ENCODE measurements at places on chromosomes 13 and 19.

DNA sequence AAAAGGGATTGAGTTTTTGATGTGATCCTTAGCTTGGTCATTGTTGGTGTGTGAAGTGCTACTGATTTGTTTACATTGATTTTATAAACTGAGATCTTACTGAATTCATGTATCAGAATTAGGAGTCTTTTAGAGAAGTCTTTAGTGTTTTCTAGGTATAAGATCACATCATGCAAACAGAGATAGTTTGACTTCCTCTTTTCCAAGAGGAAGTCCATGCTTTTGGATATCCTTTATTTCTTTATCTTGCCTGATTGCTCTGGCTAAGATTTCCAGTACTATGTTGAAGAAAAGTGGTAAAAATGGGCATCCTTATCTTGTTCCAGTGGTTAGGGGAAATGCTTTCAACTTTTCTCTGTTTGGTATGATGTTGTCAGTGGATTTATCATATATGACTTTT, 561.2 kb upstream of the SLITRK1 start:
- DNase-seq = no peak

- no peak for DNase-seq
Measured at GRCh38 chr13:112060282-112060830, 6.6 kb upstream of the SOX1 start.

- DNase-seq = no peak
Measured at GRCh38 chr13:23510544-23510916, 59.7 kb upstream of the TNFRSF19 start.

DNA sequence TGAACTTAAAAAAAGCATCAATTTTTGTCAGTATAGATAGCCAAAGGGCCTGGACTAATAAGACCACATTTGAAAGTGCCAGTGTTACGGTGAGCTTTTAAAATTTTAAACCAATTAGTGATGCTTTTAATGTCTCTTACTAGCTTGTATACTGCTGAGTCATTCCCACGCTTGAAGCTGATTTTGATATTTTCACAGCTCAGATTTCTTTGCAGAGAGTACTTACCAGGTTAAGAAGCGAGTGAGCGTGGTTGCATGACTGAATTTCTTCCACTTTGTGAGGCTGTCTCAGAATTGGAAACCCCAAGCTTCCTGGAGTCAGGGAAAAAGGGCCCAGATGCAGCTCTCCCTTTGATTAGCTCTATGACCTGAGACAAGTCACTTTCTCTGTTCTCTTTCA, 74.5 kb upstream of the NBEA start:
- no peak for DNase-seq

DNA sequence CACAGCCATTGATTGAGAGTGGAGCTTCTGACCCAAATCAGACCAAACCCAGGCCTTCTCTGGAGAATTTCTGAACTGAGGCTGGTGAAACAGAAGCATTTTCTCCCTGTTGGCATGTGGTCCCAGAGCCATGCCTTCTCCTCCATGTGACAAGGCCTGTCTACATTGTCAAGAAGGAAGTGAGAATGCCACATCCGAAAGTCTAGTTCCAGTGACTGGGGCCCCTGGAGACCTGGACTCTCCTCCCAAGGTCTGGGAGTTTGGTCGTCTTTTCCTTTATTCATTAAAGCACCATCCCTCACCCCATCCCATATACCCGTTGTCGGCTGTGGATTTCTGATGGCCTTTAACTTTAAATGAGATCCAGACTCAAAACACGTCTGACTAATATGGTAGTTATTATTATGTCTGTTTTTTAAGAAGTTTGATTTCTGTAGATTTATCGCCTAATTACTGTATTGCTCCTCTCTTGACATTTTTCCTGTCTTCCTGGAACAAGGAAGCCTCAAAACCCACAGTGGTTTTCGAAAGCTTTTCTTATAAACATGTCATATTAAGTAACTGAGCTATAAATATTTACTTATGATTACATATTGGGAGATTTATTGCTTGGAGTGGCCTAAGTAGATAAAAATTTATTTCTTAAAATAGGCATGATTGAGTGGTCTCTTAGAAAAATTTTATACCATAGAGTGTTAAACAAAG, 128.3 kb upstream of the FRY start:
- DNase-seq = no peak

- DNase-seq = no peak
Measured at GRCh38 chr19:57241176-57241575, 744 bp downstream of the ZNF805 start.

DNA sequence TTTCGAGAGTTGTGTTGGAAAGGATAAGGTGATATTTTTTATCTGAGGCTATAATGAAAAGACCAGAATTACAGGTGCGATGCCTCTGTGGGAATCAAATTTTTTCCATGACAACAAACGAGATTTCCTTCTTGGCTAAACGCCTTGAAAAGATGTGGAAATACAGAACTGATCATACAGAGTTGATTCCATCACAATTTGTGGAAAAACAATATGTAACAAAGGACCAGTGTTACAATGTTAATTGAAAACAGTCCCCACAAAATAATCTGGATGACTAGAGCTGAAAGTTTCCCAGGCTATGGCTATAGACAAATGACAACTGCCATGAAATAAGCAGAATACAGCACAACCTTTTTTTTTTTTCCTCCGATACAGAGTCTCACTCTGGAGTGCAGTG, 628.9 kb downstream of the DIAPH3 start:
- DNase-seq = no peak

GRCh38 chr13:22002893-22003292, 332.0 kb downstream of the FGF9 start:
- DNase-seq = no peak

DNA sequence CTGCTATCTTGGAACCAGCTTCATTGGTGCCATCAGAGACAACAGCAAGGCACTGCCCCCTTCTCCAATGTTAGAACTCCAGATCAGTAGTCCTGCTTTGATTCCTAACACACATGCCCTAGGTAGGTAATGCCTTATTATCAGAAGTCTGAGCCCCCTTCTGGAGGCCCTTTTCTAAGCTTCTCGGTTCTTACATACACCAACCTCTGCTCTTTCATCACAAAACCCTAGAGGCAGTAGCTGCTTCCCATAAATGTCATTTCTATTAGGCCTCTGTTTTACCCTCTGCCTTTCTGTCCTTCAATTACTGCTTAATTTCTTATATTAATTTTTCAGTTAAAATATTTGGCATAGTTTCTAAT, 65.3 kb upstream of the KLHL1 start:
- no peak for DNase-seq

DNA sequence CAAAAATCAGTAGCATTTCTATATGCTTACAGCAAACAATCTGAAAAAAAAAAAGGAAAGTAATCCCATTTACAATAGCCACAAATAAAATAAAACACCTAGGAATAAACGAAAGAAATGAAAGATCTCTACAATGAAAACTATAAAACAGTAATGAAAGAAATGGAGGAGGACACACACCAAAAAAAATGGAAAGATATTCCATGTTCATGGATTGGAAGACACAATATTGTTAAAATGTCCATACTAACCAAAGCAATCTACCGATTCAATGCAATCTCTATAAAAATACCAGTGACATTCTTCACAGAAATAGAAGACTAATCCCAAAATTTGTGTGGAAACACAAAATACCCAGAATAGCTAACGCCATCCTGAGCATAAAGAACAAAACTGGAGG, 4.7 kb downstream of the FCGBP start:
- DNase-seq = no peak

- DNase-seq = no peak
Measured at GRCh38 chr13:79191501-79191900, 214.6 kb downstream of the RBM26 start.

DNA sequence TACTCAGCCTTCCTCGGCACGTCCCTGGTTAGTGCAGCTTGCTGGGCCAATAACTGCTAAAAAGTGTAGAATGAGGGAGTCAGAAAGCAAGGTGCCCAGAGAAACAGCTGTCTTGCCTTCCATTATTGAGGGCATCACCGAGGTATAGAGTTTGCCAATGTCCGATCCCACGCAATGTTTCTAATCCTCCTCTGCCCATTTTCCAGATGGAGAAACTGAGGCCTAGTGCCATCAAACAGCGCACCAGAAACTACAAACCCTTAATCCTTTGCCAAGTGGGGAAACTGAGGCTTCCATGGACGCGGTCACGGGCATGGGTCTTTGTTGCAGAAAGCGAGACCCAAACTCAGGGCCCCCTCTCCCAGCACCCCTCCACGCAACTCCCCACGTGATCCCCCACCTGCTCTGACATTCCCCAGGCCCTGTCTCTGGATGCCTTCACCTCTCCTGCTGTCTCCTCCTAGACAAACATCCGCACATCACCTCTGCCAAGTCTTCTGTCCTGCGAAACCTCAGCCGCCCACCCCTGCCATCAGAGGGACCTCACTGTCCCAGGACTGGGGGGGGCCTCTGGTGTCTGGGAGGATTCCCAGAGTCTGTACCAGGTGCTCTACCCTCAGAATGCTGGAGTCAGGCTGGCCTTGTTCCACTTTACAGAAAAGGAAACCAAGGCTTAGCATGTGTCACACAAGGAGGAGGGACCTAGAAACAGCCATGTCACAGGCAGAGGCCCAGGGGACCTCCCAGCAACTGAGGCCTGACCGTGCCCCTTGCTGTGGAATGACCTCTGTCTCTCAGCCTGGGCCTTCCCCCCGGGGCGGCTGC, 930 bp upstream of the PDE4C start:
- no peak for DNase-seq

DNA sequence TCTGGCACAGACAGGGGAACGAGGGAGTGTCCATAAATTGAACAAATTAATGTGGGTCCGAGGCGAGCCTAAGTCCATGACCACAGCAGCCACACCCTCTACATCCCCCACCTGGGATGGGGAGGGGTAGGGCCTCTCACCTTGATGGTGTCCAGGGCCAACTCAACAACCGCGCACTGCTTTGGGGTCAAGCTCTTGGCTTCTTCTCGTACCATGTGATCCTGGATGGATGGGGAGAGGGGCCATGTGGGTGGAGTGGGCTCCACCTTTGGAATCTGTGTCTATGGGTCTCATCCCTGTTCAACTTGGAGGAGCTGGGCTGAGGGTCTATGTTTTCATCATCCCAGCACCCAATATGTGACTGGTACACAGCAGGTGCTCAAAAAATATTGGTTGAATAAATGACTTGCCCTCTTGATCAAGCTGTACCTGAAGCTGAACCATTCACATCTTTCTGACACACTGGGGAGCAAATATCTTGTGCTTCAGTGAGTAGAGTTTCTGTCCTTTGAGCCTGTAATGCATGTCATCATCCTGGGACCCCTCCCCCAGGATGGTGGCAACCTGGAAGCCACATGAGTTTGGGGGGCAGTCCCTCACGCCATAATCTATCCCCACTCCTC, 62.9 kb downstream of the COLGALT1 start:
- DNase-seq = no peak

DNA sequence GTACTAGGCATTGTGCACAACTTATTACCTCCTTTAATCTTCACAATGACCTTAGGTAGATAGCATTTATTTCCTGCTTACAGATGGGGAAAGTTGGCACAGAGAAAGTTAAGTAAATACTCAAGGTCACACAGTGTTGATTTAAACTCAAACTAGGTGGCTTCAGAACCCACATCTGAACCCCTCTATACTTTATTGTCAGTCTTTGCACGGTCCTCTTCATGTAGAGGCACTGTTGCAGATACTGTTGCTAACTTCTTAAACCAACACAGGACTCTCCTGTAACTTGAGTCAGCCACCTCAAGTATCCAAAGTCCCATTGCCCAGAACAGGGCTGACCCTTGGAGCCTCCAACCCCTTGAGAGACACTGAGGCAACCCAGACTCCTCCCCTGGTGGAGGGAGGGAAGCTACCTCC, 48.8 kb downstream of the FRY start:
- DNase-seq = no peak

DNA sequence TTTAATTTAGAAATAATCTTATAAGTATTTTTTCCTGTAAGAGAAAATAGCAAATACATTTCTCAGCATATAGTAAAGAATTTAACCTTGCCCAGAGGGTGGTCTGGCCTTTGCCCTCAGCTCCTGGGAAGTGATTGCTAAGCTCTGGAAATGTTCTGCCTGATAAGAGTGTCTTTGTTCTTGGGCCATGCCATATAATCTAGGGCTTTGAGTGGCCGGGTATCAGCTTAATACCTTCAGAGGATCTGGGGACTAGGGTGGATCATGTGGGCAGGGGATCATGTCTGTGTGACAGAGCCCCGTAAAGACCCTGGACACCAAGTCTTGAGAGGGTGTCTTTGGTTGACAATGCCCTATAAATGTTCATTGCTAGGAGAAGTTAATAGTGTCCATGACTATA, 1032.4 kb upstream of the MIR17HG start:
- no peak for DNase-seq

- no peak for DNase-seq
Measured at GRCh38 chr13:99322297-99323103, 15.3 kb upstream of the GPR183 start.

GRCh38 chr19:9819596-9819909, 674 bp upstream of the FBXL12 start:
- no peak for DNase-seq

GRCh38 chr19:30062907-30063649, 121.0 kb downstream of the URI1 start:
- DNase-seq = no peak

DNA sequence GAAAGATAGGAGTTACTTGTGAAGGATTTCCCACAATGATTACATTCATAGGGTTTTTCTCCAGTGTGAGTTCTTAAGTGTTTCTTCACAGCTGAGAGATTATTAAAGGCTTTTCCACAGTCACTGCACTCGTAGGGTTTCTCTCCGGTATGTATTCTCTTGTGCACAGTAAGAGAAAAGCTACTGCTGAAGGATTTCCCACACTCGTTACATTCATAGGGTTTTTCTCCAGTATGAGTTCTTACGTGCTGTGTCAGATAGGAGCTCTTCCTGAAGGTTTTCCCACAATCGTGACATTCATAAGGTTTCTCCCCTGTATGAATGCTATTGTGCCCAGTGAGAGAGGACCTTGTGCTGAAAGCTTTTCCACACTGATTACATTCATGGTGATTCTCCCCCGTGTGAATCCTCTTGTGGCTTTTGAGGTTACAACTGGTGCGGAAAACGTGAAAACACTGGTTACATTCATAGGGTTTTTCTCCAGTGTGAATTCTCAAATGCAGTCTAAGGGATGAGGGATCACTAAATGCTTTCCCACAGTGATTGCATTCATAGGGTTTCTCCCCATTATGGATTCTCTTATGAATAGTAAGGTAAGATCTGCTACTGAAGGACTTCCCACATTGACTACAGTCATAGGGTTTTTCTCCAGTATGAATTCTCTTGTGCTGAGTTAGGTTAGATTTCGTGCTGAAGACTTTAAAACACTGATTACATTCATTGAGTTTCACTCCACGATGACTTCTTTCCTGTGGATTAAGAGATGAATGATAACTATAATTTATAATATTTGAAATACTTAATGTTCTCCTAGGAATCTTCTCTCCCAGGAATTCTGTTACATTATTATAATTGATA, 20.6 kb downstream of the ZNF558 start:
- DNase-seq = no peak

GRCh38 chr13:33050161-33050560, 33.9 kb downstream of the KL start:
- no peak for DNase-seq
